Smooth muscle cell of the pulmonary artery (primary cell): ENCODE measurements at places on chromosomes 7 and 10. TPM values are rescaled to one million over a fixed set of nuclear protein-coding genes. Genes with fewer than 3 reads are reported as not detected.

The FANK1 gene
- total RNA-seq, result 6.6 and 12.4 TPM in 2 replicates

The CTBP2 gene
- total RNA-seq, result 87.4 and 93.8 TPM in 2 replicates

The UCN3 gene
- not detected in 2 replicates for total RNA-seq

The TRA2A gene
- 22.9 and 24.2 TPM in 2 replicates for total RNA-seq

The STK31 gene
- total RNA-seq, result not detected in 2 replicates

The TBX20 gene
- 0.99 and 4.3 TPM in 2 replicates for total RNA-seq

The TDRD1 gene
- 0.13 and 1.2 TPM in 2 replicates for total RNA-seq

The IKZF1 gene
- total RNA-seq, result not detected in 2 replicates

The TMEM184A gene
- total RNA-seq, result 0.03 and 0.13 TPM in 2 replicates

The CALML5 gene
- total RNA-seq, result not detected in 2 replicates

The LIPK gene
- not detected in 2 replicates for total RNA-seq

The TSPAN13 gene
- total RNA-seq, result 5.8 and 6.9 TPM in 2 replicates

The PLCE1 gene
- 1.8 and 2.5 TPM in 2 replicates for total RNA-seq

The SAP25 gene
- total RNA-seq, result 0.13 TPM in 1 of 2 replicates, not detected in the other

The RPEL1 gene
- 0.07 TPM in 1 of 2 replicates, not detected in the other for total RNA-seq

The CHST15 gene
- total RNA-seq, result 1.7 and 4.1 TPM in 2 replicates
